ENCODE measurements at places on chromosomes 11 and 22.

DNA sequence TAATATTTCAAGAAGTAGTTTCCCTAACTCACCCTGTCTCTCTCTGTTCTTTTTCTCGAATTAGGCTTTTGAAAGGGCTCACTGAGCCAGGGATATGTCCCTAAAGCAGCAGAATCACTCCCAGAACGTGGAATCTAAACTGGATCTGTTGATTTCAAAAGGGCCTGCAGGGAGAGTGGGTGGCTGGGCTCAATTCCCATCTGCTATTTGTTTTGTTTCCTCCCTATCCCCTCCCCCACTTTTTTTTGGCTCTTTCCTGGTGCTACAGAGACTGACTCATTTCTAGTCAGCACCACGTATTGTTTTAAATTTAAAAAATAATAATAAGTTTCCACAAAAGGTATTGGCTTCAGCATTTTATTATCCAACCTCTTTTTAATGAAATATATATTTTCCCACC, 961.5 kb downstream of the FAM181B start:
- DNase-seq = no peak

DNA sequence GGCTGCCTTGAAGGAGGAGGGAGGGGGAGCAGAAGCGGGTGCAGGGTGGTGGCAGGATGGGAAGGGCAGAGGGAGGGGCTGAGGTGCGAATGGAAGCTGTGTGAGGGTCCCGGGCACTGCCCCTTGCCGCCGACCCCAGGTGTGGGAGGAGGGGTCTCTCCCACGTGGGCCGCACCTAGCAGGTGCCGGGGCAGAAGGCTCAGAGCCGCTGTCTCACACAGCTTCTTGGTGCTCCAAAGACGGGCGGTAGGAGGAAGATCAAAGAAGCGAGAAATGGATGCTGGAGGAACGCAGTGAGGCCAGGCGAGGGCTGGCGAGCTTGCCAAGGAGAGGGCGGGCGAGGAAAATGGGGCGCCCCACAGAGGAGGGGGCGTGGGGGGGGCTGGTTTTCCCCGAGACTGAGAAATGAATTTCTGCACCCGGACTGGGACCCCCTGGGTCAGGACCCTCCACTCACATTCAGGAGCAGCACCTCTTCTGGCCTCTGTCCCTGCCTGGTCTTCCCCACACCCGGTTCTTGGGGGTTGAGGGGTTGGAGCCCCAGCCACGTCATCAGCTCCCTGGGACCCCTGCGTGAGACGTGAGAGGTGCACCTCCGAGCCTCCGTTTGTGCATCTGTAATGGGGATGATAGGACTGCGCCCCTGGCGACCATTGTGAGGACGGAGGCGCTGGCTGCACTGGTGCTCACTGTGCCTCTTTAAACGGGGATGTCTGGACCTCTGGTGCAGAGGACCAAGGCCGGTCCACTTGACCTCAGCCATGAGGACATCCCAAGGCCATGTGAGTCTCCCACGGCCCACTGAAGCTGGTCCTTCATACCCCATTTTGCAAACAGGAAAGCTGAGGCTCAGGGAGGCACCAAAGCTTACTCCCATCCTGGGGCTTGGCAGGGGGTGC, 16.8 kb downstream of the LSP1 start:
- DNase-seq = no peak

- DNase-seq = no peak
Measured at GRCh38 chr11:132784441-132784840, 747.9 kb downstream of the OPCML start.

DNA sequence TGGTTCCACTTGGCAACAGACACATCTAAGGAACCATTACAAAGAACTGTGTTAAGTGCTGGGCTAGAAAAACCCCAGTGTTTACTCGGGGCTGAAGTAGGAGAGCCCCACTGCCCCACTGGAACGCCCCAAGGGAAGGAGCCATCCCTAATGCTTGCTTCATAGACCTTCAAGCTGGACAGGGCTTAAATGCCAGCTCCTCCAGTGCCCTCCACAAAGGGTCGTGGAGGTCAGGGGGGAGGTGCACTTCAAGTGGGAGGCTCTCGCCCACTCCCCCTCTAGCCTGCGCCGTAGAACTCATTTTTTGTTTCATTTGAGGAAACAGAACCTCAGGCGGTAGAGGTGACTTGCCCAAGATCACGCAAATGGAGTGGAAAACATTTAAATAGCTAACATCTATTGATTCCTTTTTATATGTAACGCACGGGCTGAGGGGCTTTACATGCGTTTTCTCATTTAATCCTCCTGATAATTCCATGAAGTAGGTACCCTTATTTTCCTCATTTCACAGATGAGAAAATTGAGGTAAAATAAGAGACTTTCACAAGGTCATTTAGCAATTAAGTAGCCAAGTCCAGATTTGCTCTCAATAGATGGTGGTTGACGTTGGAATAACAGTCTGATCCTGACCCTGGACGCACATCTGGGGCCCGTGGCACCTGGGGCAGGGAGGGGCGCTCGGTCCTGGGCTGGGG, 545 bp upstream of the ZDHHC13 start:
- DNase-seq = no peak

DNA sequence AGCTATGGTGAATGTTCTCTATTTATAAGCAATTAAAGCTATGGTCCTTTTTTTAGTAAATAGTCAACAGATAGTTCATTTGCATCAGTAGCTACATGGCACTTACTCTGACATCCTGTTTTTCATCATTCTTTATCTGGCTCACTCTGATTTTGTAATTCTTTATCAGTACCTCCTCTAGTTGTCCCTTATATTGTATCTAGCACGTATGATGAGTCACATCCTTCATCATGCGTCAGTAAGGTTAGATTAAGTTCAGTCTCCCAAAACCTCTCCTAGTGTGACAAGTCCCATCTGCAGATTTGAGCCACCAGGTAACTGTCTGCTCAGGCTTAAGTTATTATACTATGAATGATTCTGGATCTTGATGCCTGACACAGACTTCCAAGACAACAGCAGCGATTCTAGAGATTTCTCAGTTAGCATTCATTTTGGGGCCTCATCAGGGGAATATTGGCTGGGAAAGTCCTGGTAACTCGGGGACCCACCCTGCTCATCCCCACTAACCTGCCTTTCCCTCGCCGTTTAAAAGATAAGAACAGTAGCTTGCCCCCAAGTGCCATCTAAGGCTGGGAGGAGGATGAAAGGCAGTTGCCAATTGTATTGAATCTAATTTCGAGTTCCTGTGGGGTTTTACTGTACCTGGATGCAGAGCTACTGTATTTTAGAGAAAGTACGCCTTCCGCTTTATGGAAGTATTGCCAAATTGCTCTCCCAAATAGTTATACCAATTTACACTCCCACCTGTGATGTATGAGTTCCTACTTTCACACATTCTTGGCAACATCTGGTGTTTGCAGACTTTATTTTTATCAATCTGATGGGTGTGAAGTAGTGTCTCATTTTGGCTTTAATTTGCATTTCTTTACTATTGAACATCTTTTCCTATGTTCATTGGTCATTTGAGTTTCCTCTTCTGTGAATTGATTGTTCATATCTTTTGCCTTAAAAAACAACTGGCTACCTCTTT, 55.9 kb downstream of the ZC3H12C start:
- DNase-seq = no peak

DNA sequence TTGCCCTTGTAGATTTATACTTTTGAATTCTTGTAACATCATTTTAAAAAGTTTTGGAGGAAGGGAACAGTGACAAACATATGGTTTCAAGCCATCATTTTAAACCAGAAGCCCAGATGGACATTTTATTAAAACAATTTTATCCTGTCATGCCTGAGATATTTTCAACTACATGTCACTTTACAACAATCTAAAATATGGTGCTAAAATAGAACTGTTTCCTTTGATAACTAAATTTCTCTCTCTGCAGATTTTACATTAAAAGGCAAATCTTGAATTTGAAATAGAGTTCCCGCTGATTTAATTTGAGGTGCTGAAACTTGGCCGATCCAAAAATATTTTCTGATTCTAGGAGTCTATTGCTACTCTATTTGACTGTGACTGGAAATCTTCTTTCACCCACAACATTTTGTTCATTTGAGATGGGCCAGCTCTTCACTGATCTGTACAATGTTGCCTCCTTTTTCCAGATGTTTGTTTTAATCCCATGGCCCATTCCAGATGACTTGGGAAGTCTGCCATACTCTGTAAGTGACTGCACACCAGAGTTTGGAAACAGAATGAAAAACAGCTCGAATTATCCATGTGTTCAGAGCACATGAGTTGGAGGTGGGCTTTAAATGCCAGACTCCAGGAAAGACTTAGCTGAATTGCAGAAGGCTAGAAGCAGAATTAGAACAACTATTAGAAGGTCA, 402.5 kb downstream of the TMEM135 start:
- no peak for DNase-seq

GRCh38 chr11:113198972-113199661, 115.3 kb upstream of the TTC12 start:
- no peak for DNase-seq

- DNase-seq = no peak
Measured at GRCh38 chr11:8863838-8864237, 47.2 kb upstream of the AKIP1 start.

DNA sequence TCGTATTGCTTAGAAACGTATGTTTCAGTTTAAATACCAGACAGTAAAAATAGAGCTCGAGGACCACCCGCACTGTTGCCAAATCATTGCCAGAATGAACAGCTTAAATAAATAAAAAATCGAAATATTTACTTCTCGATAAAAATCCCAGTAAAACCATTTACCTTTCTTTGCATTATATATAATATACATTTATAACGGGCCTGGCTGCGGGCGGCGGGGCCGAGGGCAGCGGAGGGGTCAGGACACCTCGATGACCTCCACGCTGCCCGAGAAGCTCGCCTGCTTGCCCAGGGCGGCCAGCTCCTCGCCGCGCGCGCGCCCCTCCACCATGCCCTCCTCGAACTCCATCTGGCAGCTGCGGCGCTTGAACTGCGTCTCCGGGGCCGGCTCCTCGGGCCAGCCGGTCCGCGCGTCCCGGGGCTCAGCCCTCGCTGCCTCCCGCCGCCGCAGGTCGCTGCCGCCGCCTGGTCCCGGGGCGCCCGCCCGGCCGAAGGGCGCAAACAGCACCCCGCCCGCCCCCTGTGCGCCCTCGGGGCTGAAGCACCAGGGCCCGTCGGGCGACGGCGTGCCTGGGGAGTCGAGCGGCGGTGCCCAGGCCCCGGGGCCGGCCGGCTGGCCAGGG, 15.7 kb downstream of the DUSP8 start:
- DNase-seq = no peak

- no peak for DNase-seq
Measured at GRCh38 chr11:73249853-73250783, 22.0 kb upstream of the P2RY6 start.

GRCh38 chr11:4464216-4465159, 15.4 kb downstream of the OR52K2 start:
- no peak for DNase-seq

GRCh38 chr11:36672815-36673450, 74.9 kb upstream of the RAG2 start:
- no peak for DNase-seq

DNA sequence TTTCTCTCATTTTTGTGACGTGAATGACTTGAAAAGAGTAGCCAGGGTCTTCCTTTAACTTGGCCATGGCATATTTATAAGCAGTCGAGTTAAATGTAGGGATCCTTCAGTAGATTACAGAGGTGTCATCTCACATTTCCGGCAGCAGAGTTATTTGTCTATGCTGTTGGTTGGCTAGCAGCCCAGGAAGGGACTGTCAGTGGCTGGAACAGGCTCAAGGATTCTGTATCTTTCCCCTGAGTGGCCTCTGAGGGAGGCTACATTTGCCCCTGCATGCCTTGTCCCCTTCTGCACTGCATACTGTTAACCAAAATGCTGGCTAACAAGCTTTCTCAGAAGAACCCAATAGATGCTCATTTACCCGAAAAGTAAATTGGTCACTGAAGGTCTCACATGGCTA, 187.6 kb downstream of the PGR start:
- DNase-seq = no peak

DNA sequence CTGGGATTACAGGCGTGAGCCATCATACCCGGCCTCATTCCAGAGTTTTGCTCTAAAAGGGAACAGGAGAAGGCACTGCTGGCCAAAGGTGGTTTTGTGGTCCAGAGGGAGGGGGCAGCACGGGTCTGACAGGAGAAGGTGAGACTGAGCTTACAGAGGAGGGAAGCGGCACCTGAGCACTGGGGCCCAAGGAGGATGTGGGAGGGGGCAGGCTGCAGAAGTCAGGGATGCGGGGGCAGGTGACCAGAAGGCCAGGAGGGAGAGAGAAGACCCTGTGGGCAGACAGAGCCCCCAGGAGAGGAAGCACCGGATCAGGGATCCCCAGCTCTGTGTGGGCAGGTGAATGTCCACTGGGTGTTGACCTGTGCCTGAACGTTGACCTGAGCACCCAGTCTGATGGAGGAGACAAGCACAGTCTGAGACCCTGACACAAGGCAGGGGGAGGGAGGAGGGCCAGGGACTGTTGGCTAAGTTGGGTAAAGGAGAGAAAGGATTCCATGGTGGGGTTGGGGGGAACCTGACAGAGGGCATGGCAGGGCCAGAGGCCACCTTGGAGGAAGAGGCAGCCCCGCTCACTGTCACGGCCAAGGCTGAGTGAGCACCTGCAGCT, 12.0 kb upstream of the PRR5 start:
- DNase-seq = no peak

DNA sequence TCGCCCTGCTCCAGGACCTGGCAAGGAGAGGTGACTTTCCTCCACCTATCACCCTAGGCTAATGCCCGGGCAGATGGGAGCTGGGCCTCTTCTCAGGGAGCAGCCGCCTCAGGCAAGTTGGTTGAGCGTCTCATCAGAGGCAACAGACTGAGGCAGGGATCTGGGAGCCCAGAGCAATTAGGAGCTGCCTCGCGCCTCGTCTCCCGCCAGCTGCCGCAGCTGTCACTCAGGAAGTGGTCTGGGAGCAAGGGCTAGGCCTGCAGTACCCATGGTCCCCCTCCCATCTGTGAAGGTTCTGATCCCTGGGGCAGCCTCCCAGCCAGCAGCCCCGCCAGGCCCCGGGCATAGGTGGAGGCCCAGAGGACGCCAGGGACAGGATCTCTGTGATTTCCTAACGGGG, 4.6 kb upstream of the CABP7 start:
- DNase-seq = no peak

GRCh38 chr22:36568846-36569245, 39.9 kb upstream of the EIF3D start:
- DNase-seq = no peak

DNA sequence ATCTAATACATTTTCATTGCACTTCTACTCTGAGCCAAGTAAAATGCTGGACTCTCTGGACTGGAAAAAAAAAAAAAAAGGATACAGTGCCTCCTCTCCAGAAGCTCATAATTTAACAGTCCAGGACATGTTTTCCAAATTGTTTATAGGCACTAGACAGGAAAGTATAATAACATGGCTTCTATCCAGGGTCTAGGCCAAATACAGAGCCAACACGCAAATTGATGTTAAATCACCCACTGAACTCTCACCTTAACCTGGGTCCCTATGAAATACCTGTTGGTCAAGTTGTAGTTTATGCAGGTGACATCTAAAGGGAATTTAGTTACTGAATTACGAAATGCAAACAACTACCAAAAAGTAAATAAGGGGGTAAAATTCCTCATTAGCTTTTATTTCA, 428.7 kb upstream of the LUZP2 start:
- DNase-seq = no peak

GRCh38 chr22:27474112-27474571, 327.4 kb downstream of the MN1 start:
- no peak for DNase-seq

GRCh38 chr22:46515208-46516111, 22.0 kb downstream of the CELSR1 start:
- DNase-seq = no peak

GRCh38 chr11:100709233-100709957, 22.3 kb downstream of the ARHGAP42 start:
- DNase-seq = no peak

Measured in caudate nucleus (tissue), 63 donors.